NCI-H1436 (cell line): ENCODE measurements at places on chromosomes 2 and 18.

DNA sequence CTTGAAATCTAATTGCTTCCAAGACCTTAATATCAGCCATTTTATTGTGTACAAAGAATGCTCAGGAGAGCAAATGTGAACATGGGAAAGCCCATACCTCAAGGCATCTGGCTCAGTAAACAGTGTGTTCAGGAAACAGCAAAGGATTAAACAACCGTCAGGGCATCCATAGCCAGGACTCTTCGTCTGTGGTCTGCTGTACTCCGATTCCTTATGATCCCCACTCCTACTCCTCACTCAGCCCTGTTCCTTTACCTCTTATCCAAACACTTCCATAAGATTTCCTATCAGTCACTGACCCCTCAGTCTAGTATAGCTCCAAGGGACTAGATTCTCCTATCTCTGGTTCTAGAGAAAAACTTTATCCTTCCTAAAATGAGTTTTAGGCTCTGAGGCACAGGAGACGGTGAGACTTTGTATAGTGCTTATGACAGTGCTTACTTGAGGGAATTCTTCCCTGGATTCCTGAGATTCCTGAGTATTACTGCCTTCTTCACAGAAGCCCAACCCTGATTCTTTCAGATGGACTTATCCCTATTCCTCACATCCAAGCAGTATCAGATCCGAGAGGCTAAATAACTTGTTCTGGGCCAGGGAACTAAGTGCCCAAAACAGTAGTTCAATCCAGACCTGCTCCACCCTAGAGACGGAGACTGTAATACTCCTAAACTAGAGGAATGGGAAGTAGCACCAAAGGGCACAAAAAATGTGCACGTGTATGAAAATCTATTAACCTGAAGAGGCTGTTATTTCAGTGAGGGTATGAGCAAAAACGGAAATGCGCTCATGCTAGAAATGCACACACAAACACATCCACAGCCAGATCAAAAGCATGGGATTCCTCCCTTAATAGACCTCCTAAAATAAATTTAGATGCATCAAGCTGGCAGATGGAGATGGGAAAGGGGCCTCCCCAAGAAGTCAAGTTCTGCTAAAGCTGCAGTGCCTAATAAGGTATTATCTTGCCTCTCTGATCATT lies 42.1 kb upstream of the SIGLEC15 start:
- DNase-seq: no peak

- no peak for DNase-seq
Observed at GRCh38 chr2:70710038-70710690, 57.8 kb downstream of the ADD2 start.

DNA sequence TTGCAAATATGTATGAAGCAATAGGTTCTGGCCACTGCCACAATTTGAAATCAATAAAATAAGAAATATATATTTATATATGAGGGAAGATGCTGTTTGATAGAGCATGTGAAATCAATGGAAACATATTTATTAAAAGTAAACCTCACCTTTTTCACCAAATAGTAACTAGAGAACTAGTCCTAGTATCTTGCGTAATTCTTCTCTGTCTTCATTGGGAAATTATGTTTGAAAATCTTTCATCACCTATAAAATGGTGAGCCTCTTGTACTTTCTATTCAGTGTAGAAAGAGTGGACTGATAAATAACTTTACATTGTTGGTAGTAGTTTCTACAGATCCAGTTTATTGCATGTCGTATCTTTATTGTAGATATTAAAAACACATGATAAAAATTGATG lies 103.0 kb downstream of the CD226 start:
- DNase-seq: no peak

DNA sequence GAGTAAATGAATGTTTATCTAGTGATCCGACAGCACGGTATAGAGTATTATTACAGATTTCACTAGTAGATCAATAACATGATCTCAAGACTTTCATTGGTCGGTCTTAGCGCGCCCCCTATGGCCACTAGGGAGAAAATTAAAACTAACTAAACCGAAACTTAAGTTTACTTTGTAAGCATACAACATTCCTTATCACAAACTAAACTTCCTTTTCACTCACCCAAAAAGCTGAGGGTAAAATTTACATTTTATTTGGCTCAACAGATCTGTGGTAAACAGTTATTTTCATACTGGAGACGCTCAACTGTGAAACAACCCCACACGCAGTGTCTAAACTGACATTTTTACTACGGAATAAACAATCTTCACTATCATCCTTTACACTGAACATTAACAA lies 215.6 kb upstream of the MAP2 start:
- no peak for DNase-seq

GRCh38 chr2:39455826-39456225 lies 18.7 kb upstream of the MAP4K3 start:
- DNase-seq: no peak
